ENCODE measurements at places on chromosomes 2 and 18. TPM values are rescaled to one million over a fixed set of nuclear protein-coding genes. Genes with fewer than 3 reads are reported as not detected.

DNA sequence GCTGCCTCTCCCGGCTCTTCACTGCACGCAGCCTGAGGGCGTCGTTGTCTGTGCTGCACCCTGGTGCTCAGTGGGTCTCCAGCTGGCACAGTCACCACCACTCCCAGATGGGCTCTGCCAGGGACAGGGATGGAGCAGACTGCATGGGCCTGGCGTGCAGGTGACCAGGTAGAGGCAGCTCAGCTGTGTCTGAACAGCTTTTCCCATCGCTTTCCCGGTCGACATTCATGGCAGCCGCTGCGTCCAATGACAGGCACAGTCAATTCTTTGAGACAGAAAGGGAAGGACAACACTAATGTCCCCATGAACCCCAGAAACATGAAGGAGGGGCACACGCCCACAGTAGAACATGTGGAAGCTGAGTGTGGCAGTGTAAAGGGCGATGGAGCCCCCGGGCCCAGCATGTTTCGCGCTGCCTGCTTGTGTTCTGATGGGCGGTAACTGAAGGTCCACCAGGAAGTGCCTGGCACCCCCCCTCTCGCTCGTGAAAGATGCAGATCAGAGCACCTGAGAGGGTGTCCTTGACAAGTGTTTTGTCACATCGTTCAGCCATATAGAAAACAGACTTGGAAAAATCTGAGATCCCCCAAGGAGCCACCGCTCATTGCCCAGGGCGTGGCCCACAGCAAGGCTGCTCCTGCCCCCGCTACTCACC, 122.4 kb downstream of the NFATC1 start:
- no peaks in the 10 kb centered on the region for H3K27me3 ChIP-seq
- H3K4me1 ChIP-seq = peaks cover 7% of the 10 kb centered on the region
- H3K27ac ChIP-seq = no peak overlapping the region
- peak; percentile 72 for DNase-seq

Gene RALB
- total RNA-seq = 19.5 TPM

GRCh38 chr2:36414307-36414706, 58.7 kb downstream of the CRIM1 start:
- no peak for DNase-seq
- H3K4me3 ChIP-seq = no peak overlapping the region
- H3K27me3 ChIP-seq = no peaks in the 10 kb centered on the region
- H3K27ac ChIP-seq = peak overlapping the region; percentile 49
- peaks cover 2% of the 10 kb centered on the region for H3K36me3 ChIP-seq

Gene SPC25
- total RNA-seq = 4.1 TPM

- H3K4me3 ChIP-seq = no peak overlapping the region
- DNase-seq = no peak
- H3K36me3 ChIP-seq = peaks cover 1% of the 10 kb centered on the region
- peaks cover 21% of the 10 kb centered on the region for H3K27me3 ChIP-seq
These were observed 189.4 kb downstream of the PLCL1 start for GRCh38 chr2:197993830-197994229.

Gene FEV
- total RNA-seq = not detected

DNA sequence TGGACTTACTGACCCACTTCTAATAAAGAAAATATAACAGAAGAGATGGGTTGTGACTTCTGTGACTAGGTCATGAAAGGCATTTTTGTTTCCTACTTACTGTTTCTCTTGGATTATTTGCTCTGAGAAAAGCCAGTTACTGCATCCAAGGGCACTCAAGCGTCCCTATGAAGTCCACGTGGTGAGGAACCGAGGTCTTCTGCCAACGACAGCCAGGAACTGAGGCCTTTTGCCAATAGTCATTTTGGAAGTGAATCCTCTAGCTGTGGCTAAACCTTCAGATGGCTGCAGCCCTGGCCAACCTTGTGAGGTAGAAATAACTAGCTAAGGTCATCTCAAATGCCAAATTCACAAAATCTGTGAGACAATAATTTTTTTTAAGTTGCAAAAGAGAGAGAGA, 449.8 kb upstream of the RGPD4 start:
- DNase-seq = no peak
- H3K36me3 ChIP-seq = peaks cover 4% of the 10 kb centered on the region
- peaks cover 6% of the 10 kb centered on the region for H3K4me1 ChIP-seq
- no peaks in the 10 kb centered on the region for H3K27me3 ChIP-seq
- no peak overlapping the region for H3K4me3 ChIP-seq
- no peak overlapping the region for H3K27ac ChIP-seq

- no peaks in the 10 kb centered on the region for H3K36me3 ChIP-seq
- no peak for DNase-seq
- no peak overlapping the region for H3K4me3 ChIP-seq
- peak overlapping the region; percentile 43 for H3K27ac ChIP-seq
- H3K4me1 ChIP-seq = peaks cover 8% of the 10 kb centered on the region
These were observed 6.8 kb downstream of the WDPCP start for GRCh38 chr2:63581298-63581961.

Gene RAB6C
- 0.24 TPM for total RNA-seq

- H3K4me1 ChIP-seq = no peaks in the 10 kb centered on the region
- no peak overlapping the region for H3K27ac ChIP-seq
- no peaks in the 10 kb centered on the region for H3K36me3 ChIP-seq
- H3K27me3 ChIP-seq = peaks cover 4% of the 10 kb centered on the region
- DNase-seq = no peak
These were observed 348.4 kb upstream of the REG3G start for GRCh38 chr2:78676921-78677696.

DNA sequence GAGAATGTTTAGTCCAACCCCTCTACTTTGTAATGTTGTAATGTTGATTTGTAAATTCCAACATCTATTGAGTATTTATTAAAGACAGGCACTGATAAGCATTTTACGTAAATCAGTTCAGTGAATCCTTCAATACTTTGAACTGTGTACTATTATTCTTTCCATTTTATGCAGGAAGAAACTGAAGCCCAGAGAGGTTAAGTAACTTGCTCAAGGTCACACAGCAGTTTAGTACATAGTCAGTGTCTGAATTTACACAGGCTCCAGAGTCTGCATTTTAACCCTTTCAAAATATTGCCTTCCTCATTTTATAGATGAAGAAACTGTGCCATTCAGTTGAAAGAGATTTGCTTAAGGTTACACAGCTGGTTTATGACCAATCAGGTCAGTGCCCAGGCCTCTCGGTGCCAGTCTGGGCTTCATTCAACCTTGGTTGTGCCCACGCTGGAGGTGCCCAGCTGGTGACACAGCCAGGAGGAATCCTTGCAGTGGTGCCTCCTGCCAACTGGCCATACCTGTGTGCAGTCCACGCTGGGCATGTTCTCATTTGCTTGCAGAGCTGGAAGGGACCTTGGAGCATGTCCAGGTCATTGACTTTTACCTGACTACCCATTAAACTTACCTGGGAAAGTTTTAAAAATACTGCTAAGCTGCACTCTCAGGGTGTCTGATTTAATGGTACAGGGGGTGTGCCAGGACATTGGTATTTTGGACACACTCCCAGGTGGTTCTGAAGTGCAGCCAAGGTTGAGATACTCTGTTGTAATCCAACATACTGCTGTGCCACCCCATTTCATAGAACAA, 74.3 kb upstream of the CYRIA start:
- H3K4me1 ChIP-seq = no peaks in the 10 kb centered on the region
- no peaks in the 10 kb centered on the region for H3K36me3 ChIP-seq
- DNase-seq = no peak
- H3K4me3 ChIP-seq = no peak overlapping the region
- peaks cover 23% of the 10 kb centered on the region for H3K27me3 ChIP-seq
- no peak overlapping the region for H3K27ac ChIP-seq

Gene LHCGR
- not detected for total RNA-seq

DNA sequence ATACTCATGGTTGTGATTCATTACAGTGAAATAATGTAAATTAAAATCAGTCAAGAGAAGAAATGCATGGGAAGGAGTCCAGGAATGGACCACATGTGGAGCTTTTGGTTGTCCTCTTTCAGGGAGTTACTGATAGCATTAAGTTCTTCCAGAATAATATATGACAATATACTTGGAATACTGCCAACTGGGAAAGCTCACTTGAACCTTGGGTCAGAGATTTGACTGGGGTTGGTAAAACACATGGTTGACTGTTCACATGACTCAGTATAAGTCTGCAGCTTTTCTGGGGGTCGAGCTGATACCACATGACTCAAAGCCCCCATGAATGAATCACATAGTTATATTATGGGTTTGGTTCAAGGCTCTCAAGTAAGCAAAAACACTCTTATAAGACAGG, 1109.0 kb upstream of the CHAC2 start:
- H3K36me3 ChIP-seq = no peaks in the 10 kb centered on the region
- DNase-seq = no peak
- no peaks in the 10 kb centered on the region for H3K27me3 ChIP-seq
- H3K4me3 ChIP-seq = no peak overlapping the region

DNA sequence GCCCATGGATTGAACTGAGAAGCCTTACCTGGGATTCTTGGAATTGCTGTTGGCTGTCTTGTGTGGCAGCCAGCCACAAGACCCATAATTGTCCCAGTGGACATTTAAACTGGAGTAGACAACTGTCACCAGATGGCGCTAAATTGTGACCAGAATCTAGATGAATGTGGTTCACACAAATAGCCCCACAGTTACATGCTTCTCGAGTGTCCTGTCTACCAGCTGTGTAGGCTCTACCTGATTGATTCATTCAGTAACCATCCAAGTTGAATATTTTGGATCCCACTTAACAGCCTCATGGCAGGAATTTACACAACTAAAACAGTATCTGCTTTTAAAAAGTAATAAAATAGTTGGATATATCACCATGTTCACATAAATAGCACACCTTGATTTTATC, 73.2 kb downstream of the MAP4K4 start:
- peak overlapping the region; percentile 59 for H3K27ac ChIP-seq
- no peak overlapping the region for H3K4me3 ChIP-seq
- H3K36me3 ChIP-seq = no peaks in the 10 kb centered on the region
- DNase-seq = no peak
- H3K4me1 ChIP-seq = peaks cover 79% of the 10 kb centered on the region

- H3K36me3 ChIP-seq = peaks cover 5% of the 10 kb centered on the region
- no peak for DNase-seq
- peaks cover 19% of the 10 kb centered on the region for H3K27me3 ChIP-seq
- H3K4me3 ChIP-seq = no peak overlapping the region
- no peak overlapping the region for H3K27ac ChIP-seq
These were observed 31.7 kb downstream of the SPP2 start for GRCh38 chr2:234081970-234082822.

DNA sequence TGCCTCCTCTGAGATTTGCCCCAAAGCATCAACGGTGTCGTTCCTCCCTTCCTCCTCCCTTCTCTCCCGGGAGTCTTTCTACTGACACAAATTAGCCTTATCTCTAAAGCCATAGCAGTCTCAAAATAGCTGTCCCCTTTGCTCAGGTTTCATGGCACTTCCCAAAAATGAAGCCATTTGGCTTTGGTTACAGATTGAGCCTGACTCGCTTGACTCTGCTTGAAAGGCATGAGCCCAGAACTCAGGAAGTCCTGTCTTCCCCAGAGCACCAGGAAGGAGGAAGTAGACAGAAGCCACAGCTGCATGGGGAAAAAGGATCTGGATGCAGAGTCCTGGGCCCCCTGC, 234.4 kb upstream of the RGPD4 start:
- no peaks in the 10 kb centered on the region for H3K27me3 ChIP-seq
- H3K27ac ChIP-seq = peak overlapping the region; percentile 53
- H3K4me3 ChIP-seq = no peak overlapping the region

- no peak overlapping the region for H3K4me3 ChIP-seq
- no peaks in the 10 kb centered on the region for H3K4me1 ChIP-seq
- DNase-seq = no peak
- H3K27ac ChIP-seq = no peak overlapping the region
- H3K36me3 ChIP-seq = no peaks in the 10 kb centered on the region
- H3K27me3 ChIP-seq = no peaks in the 10 kb centered on the region
These were observed 1245.5 kb upstream of the FAM98A start for GRCh38 chr2:34844629-34845028.

Measured in chondrocyte (in vitro differentiated cells).